ENCODE measurements at places on chromosomes 2 and 18.

GRCh38 chr2:224959556-224959955, 82.7 kb downstream of the DOCK10 start:
- no peak for DNase-seq

DNA sequence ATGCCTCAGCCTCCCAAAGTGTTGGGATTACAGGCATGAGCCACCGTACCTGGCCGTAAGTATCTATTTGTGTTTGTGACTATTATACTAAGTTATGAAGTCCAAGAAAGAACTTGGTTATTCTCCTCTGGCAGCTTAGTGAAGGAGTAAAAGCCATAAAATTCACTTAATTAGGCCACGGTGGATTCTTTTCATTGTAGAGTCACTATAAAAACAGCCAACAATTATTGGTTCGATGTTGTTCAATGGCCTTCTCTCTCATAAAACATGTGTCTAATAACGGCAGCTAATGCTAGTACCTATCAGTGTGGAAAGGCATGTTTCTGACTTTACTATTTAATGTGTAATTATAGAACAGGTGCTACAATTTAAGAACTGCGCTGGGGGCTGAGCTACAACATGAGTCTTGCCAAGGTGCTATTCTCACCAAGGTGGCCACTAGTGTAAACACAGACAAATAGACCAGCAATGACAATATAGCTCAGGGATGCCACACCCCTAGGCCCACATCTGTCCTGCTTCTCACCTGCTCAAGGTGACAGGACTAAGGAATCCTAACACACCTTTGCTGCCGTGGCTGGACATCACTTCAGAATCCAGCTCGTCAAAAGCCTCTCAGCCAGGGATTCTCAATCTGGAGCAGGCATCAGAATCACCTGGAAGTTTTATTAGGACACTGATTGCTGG, 17.2 kb downstream of the ATP8B1 start:
- DNase-seq: no peak

GRCh38 chr2:145022666-145023333, 502.9 kb upstream of the ZEB2 start:
- no peak for DNase-seq

- no peak for DNase-seq
Measured at GRCh38 chr2:171939743-171940071, 17.4 kb downstream of the HAT1 start.

DNA sequence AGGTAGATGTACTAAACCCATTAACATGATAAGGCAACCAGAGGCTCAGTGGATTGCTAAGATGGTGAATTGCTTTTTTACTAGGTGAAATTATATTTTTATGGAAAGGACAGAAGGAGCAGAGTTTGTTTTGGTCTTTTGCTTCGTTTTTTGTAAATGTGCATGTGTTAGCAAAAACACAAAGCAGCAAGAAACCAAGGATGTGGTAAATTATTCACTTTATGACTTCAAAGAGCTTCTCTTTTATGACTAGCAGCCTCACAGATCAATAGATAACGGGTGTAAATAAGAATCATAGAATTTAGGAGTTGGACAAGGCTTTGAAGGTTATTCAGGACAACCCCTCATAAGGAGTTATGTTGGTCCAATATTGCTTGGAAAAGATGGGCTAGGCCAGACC, 615.0 kb downstream of the DPP10 start:
- no peak for DNase-seq

DNA sequence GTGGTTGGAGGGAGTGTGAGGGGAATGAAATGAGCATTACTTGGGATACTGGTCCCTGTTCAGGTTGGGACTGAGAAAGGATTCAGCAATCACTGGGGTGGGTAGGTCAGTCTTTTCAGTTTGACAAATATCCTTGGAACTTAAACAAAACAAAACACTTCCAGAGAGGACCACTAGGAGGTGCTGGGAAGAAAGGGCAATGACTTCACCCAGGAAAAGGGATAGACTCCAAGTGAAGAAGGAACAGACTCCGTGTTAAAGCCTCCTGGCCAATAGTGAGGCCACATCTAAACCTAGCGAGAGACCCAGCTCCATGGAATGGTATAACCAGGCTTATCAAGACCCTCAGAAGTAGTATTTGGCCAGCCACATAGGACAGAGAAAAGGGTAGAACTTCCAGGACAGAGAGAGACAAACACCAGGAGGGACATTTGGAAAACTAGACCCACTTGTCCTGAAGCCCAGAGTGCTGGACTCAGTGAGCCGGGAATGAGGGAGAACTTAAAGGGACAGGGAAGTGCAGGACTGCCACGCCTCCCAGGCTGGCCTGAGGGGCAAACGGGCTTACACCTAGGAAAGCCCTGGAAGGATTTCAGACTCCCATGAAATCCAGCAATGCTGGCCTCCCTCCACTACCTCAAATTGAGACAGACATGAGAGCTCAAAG, 19.6 kb upstream of the KCNG3 start:
- no peak for DNase-seq

DNA sequence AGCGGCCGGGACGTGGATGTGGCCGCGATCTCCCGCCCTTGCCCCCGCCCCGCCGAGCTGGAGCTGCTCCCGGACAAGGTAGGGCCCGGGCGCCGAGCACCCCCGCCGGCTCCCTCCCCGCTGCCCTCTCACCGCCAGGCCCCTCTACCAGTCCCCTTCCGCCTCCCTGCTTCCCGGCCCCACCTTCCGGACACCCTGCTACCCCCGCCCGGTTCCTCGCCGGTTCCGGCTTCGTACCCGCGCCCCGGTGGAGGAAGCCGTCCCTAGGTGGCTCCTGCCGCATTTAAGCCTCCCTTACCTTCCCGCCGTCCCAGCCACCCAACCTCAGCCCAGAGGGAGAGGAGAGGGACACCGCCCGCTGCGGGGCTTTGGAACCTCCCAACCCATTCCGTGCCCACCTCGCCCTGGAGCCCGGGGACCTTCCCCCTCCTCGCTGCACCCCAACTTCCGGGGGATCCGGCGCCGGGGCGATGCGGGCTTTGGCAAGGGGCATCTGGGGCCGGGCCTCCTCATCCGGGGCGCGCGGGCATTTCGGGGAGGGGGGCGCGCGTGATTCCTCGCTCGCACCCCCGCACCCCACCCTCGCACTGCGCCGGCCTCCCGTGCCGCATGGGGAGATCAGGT, 475 bp downstream of the B3GNT2 start:
- DNase-seq: peak; percentile 36

DNA sequence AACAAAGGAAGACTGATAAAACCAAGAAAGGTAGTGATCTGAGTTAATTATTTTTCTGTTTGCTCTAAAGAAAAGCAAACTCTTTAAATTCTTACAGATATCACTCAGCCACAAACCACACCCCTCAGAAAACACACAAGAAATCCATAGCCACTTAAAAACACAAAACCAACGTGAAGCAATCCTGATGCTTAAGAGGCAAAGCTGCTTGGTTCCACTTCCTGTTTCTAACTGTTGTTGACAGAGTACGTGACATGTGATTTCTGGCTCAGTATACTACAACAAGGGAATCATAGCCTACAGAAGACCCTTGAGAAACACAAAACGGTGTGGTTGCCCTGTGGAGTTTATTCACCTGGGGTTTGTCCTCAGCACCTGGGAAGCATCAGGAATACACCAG, 240.9 kb upstream of the APCDD1 start:
- DNase-seq: no peak

DNA sequence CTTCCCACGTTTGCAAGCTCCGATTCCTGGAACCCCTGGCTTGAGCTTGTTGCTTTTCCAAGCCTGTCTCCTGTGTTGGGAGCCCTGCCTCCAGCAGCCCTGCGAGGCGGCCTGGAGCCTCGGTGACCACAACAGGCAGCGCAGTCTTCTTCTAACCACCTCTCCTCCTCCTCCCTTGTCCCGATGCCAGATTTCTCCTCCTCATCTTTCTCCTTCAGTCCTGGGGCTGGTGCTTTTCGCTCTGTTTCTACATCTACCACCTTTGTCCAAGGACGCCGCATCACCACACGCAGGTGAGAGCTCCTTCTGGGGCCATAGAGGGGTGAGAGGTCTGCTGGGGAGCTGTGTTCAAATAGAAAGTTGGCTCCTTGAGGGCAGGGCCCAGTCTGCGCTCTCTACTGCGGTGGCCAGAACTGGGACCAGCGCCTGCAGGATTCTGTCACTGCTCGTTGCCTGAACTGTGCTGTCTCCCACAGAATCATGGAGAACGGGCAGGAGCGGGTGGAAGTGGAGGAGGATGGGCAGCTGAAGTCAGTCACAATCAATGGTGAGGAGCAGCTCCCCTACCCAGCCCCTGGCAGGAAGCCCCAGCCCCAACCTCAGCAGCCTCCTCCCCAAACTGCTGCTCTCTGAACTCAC, 3.9 kb downstream of the DNAJB2 start:
- DNase-seq: no peak

- DNase-seq: no peak
Measured at GRCh38 chr2:242011167-242011513, 141.6 kb downstream of the RTP5 start.

DNA sequence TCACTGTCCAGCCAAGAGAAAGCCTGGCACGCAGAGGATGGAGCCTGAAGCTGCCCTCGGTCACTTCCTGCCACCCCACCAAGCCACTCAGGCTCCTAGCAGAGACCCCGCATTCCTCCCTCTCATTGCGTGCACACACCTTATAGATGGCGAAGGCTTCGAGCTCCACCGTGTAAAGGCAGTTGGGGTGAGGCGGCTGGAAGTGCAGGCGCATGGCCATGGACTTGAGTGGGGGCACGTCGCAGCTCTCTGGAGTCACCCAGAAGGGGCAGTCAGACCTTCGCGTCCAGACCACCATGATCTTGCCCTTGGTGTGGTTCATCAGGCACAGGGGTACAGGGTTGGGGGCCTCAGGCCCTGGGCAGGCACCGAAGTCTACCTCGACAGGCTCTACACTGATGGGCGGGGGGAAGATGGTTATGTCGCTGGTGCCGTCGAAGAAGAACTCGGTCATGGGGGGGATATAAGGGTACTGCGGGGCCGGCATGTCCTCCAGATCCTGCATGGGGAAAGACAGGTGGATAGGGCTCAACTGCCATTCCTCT, 13.7 kb downstream of the CFAP65 start:
- DNase-seq: no peak

DNA sequence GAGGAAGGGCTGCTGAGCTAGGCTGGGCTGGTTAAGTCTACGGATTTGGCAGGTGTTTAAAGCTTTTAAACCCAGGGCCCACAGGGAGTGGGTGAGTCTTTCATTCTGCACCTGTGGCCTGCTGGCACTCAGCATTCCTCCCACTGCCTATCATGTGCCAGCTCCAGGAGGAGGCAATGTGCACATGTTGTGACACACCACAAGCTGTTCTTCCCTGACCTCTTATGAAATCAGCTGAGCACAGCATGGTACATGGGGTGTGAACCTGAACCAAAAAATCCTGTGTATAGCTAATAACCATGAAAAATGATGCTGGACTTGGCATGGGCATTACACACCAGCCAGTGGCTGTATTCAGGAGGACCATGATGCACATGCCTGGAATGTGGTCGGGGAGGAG, 297.9 kb upstream of the MMADHC start:
- DNase-seq: no peak

GRCh38 chr2:242063850-242064249, 194.3 kb downstream of the RTP5 start:
- no peak for DNase-seq

DNA sequence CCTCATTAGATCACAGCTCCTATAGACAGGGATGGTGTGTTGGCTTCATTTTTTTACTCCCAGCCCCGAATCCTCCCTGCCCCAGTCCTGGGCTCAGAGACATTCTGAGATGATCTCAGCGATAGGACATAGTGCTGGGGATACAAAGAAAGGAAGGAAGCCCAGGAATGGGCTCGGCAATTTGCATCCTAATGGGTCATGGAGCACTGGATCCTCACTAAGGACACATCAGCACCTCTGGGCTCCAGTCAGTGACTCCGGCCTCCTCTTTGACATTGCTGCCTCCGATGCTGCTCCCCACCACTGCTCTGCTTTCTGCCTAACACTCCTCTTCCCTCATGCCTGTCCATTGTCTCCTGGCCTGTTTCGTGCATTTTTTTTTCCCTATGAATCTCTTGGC, 489.1 kb downstream of the STK39 start:
- DNase-seq: no peak

GRCh38 chr2:133680343-133681049, 112.2 kb upstream of the NCKAP5 start:
- DNase-seq: no peak

Measured in stimulated activated CD4-positive, alpha-beta T cell treated with anti-CD3 and anti-CD28 coated beads, Interleukin-12 subunit alpha, Interleukin-12 subunit beta, amount 100 ng/mL, for 24 hours (primary cell).